ENCODE measurements at places on chromosomes 3 and 15.

DNA sequence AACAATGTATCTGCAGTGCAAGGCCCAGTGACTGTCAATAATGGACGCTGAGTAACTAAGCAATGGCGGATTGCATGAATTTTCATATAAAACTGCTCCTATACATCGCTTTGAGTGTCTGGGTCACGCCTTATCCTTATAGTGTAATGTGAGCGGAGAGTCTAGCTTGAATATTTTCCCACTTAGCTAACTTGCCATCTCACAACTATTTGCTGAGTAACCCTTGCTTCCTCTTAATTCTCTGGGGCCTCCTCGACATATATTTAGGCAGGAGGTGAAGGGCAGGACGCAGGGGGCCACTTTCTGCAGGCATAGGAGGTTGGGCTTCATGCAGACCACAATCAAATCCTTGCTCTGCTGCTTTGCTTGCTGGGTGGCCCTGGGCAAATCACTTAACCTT lies 24.0 kb downstream of the ST8SIA2 start:
- DNase-seq = no peak

DNA sequence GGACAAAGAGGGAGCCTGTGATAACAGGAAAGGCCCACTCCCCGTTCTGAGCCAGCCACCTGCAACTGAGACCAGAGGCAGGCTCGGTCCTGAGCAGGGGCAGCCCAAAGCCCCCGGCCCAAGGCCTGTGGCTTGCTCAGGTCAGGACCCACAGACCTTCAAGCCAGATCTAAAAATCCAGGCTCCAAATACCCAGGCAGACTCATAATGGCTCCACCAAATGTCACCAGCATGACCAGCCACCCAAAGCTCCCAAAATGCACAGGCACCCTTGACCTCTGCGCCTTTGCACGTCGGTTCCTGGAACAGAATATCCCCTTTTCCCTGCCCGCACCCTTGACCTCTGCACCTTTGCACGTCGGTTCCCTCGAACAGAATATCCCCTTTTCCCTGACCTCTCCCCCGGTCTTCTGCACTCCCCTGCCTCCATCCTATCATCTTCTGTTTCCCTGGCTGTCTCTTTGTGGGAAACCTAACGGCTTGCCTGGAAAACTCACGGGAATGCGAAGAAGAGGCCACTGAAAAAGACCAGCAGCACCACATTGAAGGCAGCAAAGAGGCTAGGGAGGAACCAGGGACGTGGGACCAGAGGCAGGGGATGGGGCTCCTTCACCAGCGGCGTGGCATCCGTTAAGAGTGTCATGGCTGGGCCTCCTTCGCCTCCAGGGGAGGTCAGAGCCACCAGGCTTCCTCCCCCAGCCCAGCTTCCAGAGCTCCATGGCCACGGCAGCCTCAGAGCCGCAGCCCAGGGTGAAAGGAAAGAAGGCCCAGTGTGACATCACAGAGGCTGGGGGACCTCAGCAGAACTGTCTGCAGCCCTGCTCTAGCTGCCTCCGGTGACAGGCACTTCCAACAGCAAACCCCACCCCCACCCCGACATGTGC lies at the start of gene ZDHHC19:
Gene ZDHHC19 (minus strand): TSS at position 728 of the 884 bp plus-strand sequence. CDS start 85 bp downstream, at position 643.
- DNase-seq = no peak

DNA sequence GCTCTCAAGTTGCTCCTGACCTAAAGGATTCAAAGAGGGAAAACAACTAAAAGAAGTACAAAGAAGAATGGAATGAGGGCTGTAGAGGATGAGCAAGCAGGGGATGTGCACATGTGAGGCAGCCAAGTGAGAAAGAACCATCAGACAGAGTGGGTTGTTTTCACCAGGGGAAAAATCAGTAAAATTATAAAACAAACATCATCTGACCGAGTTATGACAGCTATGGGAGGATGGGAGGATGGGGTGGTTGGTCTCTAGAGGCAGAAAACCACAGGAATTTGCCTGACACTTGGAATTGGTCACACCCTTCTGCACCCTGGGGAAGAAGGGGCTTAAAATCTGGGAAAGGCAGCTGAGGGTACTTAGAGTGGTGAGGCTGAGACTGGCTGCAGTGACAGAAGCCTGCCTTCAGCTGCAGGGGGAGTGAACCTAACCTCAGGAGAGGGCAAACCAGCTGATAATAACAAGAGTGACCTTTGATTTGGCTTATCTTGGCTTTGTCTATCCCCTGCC lies 10.1 kb downstream of the ARHGAP31 start:
- DNase-seq = no peak

- no peak for DNase-seq
Observed at GRCh38 chr3:136562026-136562425, 190.2 kb downstream of the STAG1 start.

DNA sequence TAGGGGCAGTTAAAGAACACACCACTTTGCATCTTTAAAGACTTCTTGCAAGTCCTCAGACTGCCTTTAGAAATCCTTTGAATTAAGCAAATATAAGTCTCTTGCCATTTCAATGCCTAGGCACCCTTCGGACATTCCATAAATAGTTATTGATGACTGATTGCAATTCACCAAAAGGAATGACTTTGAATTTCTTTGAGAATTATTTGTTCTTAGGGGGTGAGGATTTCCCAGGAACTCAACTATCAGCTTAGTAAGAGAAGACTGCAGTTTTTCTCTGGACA lies 495 bp upstream of the MYEF2 start:
- no peak for DNase-seq

GRCh38 chr3:58388550-58389091 lies 45.0 kb downstream of the PDHB start:
- DNase-seq = peak; percentile 77

DNA sequence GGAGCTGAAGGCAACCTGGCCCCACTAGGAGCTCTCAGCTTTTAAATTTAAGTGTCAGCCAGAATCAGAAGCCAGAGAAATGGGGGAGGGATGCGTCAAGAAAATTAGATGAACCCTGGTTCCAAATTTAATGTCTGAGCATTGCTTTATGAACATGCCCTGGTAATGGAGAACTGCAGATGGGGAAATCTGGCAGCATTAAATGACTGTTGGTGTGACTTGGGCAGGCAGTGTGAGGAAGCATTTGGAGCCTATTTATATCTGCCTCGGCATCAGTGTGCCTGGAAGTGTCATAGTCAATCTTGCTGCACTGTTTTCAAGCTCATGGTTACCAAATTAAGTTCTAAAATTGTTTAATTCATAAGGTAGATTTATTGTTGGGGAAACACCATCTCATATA lies 29.0 kb downstream of the NME9 start:
- DNase-seq = no peak

DNA sequence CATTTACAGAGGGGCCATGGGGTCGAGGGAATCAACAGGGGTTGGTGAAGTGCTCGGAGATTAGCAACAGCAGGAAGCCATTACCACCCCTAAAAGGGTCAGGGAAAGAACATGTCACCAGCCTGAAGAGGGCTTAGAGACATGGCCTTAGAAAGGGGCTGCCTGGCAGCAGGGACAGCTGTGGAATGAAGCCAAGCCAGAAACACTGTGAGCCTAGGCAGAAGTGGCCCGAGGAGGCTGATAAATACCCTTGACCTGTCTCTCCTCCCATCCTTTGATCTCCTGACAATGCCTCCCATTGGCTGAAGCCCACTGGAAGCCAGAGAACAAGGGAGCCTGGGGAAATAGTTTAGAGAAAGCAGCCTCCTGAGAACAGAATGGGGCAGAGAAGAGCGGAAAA lies 31.4 kb downstream of the GPD1L start:
- no peak for DNase-seq

DNA sequence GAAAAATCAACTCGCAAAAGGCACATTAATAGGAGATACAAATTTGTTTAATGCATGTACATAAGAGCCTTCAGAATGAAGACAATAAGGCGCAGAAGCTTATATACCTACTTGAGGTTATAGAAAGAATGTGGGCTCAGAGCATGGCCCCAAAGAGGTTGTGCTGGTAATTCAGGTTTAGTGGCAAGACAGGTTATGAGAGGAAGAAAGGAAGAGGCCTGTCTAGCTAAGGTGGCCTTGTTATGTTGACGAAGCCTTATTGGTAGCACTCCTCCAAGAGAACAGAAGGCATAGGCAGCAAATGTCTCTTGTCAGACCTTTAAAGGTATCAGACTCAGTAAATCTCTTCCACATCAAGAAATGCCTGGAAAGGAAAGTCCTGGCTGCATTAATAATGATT lies 290.8 kb downstream of the MCTP2 start:
- DNase-seq = no peak

- no peak for DNase-seq
Observed at GRCh38 chr3:18217507-18218174, 207.5 kb downstream of the SATB1 start.

DNA sequence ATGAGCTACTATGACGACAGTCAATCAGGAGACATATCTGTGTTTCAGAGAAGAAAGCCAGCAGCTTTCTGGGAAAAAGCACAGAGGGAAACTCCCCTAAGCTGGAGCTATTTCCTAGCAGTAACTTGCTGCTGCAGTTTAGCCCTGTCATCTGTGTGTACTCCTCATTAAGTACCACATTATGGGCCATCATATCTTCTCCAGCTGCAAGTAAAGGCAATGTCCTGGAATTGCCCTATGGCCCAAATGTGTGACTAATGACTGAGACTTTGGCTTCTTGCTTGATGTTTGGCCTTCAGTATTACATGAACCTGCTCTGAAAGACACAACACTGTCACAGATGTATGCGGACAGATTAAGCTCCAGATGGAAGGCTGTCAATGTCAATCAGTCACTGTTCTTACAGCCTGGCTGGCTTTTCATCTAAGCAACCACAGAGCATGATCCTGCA lies 190.8 kb downstream of the FHIT start:
- no peak for DNase-seq

GRCh38 chr3:156826896-156827882 lies 1.0 kb downstream of the LEKR1 start:
- no peak for DNase-seq

- DNase-seq = no peak
Observed at GRCh38 chr3:127147291-127147885, 45.5 kb upstream of the PRR23E start.

- no peak for DNase-seq
Observed at GRCh38 chr3:38805004-38805403, 11.0 kb downstream of the SCN10A start.

GRCh38 chr15:101045835-101046691 lies 126.9 kb downstream of the LRRK1 start:
- DNase-seq = no peak

DNA sequence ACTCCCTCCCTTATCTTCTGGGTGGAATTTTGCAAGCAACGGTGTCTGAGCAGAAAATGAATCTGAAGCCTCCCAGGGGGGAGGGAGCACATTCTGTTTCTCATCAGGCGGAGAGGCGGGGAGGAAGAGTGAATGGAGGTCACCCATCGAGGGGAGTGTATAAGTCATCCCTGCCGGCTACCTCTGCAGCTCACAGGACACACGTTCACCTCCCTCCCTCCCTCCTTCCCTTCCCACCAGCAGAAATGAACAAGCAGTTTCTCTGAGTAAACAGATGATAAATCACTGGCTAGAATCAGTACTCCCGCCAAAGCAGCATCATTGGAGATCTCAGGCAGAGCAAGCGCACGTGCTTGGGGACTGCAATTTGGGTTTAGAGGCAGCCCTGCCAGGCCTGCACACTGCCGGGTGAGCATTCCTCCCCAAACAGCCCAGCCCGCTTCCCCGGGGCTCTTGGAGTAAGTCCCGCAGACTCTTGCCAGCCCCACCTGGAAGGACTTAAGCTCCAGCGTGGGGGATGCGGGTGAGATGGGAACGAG lies 38.3 kb downstream of the CPN2 start:
- peak; percentile 86 for DNase-seq

GRCh38 chr3:141941093-141941492 lies 64.7 kb downstream of the ATP1B3 start:
- DNase-seq = no peak

GRCh38 chr3:12708584-12709192 lies 44.8 kb upstream of the RAF1 start:
- peak; percentile 14 for DNase-seq

- DNase-seq = no peak
Observed at GRCh38 chr3:192929146-192929545, 11.5 kb upstream of the MB21D2 start.

GRCh38 chr3:108388136-108389132 lies 92.1 kb downstream of the HHLA2 start:
- no peak for DNase-seq

- no peak for DNase-seq
Observed at GRCh38 chr3:153852355-153852754, 268.8 kb upstream of the ARHGEF26 start.

DNA sequence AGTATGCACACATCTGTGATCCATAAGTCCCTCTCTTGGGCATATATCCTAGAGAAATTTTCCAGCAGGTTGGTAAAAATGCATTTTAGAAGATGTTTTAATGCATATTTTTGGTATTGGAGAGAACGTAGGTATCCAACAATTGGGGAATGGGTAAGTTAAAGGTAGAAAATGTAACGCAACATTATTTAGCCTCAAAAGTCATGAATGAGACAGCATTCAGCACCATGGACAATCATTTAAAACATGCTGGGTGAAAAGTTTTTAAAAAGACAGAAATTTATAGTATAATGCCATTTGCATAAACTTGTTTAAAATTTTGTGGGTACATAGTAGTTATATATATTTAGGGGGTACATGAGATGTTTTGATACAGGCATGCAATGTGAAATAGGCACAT lies 43.4 kb downstream of the TRIM69 start:
- DNase-seq = no peak

DNA sequence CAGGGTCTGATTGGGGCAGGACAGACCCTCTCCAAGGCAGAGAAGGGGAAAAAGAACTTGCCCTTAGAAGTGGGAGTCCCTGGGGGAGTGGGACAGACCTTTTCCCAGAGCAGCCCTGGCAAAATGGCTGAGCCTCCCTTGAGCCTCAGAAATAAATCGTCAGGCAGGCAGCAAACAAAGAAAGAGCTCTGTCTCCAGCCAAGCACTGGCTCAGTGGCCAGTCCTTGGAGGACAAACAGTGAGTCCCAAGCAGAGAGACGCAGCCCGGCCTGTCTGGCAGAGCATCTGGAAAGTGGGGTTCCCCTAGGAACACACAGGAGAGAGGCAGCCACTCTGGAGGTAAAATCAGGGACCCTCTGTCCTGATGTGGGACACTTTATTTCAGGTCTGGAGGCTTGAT lies 1.8 kb downstream of the SLC6A1 start:
- DNase-seq = no peak

DNA sequence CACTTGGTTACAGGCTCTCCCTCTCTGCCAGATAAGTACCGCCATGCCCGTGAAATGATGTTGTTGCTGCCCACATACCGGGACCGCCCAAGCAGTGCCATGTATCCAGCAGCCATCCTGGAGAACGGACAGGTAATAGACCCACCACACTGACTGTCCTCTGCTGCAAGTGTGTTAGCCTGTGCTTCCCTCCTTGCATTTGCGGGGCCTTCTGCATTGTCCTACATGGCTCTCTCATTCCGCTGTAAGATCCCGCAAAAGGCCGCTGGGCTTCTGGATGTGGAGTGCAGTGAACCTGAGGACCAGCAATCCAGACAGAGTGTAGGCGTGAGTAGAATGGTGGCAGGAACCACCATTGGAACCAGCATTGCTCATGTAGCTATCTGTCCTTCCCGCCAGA lies 10.6 kb upstream of the MANF start:
- no peak for DNase-seq

DNA sequence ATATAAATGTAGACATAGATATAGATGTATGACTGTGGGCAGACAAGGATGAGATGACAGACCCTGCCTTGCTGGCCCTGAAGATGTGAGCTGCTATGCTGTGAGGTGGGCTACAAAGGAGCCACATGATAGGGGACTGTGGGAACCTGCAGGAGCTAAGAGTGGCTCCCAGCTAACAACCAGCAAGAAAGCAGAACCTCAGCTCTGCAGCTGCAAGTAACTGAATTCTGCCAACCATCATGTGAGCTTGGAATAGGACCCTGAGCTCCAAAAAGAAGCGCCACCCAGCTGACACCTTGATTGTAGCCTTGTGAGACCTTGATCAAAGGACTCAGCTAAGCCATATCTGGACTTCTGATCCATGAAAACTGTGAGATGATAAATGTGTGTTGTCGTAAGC lies 123.3 kb upstream of the GRM7 start:
- no peak for DNase-seq

Measured in fibroblast of skin of left biceps (primary cell).